MG63 (cell line): ENCODE measurements at places on chromosomes 6 and 20. TPM values are rescaled to one million over a fixed set of nuclear protein-coding genes. Genes with fewer than 3 reads are reported as not detected.

The SOX18 gene
- total RNA-seq: 0.22 and 0.92 TPM in 2 replicates

The OR2H2 gene
- not detected in 2 replicates for total RNA-seq

The CYB5R4 gene
- total RNA-seq: 24.4 and 28.7 TPM in 2 replicates

The SAPCD1 gene
- 2.5 TPM in 1 of 2 replicates, not detected in the other for total RNA-seq

DNA sequence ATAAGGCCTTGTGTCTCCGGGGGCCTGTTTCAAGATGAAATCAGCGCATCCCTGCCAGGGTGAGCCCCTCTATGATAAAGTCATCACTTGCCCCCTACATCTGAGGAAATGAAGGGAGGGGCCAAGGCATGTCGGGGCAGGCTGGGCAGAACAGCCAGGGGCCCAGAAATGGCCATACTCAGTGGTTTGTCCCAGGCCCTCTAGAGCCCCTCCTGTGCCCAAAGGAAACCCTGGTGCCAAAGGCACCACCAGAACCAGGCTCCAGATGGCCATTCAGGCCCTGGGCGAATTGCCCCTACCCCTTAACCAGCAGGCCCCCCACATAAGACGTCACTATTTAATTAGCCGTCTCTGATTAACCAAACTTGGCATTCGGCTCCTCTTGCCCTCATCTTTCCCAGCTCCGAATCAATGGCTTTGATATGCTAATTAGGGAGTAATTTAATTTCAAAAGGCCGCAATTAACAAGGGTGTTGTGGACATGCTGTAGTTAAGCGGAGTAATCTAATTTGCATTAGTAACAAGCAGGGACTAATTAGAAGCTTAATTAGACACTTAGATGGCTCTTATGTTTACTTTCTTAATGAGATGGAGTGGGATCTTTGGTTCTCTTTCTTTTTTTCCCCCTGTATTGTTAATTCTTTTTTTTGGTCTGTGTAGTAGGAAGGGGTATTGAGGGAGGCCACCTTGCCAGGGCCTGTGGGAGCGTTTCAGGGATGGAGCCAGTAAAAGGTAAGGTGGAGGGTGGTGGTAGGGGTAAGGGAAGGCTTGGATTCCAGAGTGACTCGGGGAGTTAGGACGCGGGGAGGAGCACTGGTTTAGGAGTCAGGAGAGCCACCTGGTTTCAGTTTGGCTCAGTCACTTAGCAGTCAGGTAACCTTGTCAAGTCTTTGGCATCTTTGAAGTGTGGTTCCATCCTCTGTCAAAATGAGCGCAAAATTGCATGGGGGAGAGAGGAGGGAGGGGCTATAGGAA, 9.4 kb downstream of the FOXP4 start:
- DNase-seq: no peak

- DNase-seq: peak; percentile 97
Measured at GRCh38 chr6:135851442-135852271, at the start of gene PDE7B. PDE7B (plus strand) TSS chr6:135851701.

- no peak for DNase-seq
Measured at GRCh38 chr6:9527679-9528286, 887.1 kb downstream of the TFAP2A start.

DNA sequence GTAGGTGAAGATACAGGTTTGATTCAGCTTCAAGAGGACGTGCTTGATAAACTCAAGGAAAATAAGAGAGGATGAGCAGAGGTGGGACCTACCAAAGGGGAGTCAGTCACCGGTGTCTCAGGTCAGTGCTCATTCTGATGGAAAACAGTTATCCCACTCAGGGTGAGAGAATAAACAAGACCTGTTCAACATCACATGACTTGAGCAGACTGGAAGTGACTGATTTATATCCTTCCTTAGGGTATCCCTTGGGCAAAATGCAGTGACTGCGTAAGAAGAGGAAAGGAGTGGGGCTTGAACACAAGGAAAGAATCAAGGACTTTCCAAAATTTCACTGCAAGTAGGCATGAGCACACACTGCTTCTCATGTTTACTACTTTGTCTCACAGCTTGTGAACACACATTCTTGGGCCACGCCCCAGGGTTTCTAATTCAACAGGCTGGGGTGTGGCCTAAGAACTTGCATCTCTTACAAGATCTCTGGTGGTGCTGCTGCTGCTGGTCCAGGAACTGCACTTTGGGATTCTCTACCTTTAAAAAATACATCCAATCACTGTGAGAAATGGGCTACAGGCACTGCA, 11.6 kb downstream of the CST3 start:
- no peak for DNase-seq
